Activated CD4-positive, alpha-beta T cell treated with anti-CD3 and anti-CD28 coated beads for 24 hours (primary cell): ENCODE measurements at places on chromosomes 6 and 20.

GRCh38 chr6:105069821-105070445 is 109.9 kb downstream of the POPDC3 start:
- no peak for DNase-seq

DNA sequence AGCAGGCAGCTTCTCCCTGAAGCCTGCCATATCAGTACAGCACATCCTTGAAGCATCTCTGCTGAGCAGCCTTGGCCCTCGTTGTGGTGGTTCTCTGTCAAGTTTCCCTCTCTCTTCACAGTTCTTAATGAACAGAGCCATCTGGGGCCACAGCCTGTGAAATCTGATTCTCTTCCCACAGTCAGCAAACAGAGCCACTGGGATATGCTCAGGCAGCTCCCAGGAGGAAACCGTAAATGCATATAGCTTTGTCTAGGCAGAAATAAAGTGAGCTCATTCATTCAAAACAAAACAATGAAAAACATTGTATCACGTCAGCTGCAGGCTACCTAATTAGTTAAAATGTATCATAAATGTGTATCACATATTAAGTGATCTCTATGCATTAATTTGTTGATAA is 80.3 kb downstream of the TBC1D7 start:
- DNase-seq = no peak

DNA sequence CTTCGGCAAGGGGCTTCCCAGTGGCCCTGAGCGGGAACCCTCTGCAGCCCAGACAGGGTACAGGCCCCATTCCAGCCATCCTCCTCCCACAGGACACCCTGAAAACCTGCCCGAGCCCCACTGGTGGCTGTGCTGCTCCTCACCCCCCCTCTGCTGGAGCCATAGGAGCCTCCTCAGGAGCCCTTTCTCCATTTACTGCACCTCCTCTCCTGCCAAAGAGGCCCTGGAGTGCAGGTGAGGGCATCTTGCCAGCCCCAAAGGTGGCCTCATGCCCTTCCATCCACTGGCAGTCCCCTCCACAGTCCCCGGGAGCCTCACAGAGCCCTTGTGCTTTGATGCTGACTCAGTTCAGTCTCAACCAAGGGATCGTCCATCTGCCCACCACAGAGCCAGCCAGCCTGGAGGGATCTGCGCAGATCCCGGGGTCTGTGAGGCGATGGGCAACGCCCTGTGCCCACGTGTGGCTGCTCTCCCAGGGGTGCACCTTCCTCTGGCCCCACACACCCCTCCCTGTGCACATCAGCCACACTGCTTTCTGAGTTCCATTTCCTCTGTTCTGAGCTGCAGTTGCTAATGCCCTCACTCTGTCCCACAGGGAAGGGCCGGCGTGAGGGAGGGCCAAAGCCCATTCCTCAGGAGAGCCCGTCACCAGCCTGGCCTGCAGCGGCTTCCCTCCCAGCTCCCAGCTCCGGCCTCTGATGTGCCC is 228.5 kb downstream of the DLL1 start:
- no peak for DNase-seq

- no peak for DNase-seq
Observed at GRCh38 chr6:10278746-10279145, 136.1 kb downstream of the TFAP2A start.

DNA sequence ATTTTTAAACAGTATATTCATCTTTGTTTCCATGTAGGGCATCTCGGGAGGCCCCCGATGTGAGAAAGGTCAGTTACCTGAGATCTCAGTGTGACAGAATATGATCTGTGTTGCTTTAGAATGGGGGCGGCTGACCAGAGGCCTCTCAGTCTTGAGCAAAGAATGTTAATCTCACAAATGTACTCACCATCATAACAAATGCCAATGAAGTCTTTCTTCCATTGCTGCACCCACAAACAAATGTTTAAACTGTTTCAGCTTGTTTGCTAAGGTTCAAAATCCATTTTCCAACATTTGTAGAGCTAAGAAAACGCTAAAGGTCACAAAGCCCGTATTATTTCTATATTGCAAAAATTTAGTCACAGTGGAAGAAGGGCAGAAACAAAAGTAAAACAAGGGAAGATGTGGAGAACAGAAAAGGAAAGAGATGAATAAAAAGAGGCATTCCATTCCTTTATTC is 31.8 kb downstream of the ELOVL2 start:
- DNase-seq = no peak

DNA sequence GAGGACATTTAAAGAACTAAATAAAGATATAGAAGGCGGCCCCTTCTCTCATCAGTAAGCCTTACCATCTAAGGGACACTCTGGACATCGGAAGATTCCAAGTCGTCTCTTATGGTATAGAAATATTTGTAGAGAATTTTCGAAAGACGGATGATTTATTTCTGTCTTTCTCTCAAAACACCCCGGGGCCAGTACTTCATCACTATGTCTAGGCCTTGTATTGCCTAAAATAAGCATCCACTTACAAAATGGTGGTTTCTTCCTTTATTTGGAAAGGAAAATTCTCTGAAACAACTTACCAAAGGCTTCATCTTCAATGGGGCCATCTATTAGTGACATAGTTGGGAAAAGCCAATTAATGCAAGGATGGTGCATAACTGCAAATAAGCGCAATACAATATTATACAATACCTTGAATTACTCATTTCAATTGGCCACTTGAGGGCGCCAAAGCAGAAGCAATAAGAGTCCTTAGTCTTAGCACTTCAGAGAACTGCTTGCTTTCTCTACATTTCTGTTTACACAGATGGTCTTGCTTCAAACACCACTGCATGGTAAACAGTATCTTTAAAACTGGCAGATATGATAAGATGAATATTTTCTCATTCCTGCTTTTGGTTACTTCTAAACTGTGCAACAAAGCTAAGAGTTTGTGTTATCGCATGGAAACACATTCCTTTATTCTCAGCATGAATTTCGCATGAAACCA is 113.2 kb downstream of the VIP start:
- peak; percentile 41 for DNase-seq

GRCh38 chr20:62663145-62664018 is 21.1 kb downstream of the SLCO4A1 start:
- no peak for DNase-seq

- DNase-seq = no peak
Observed at GRCh38 chr6:12313306-12313991, 23.3 kb downstream of the EDN1 start.

DNA sequence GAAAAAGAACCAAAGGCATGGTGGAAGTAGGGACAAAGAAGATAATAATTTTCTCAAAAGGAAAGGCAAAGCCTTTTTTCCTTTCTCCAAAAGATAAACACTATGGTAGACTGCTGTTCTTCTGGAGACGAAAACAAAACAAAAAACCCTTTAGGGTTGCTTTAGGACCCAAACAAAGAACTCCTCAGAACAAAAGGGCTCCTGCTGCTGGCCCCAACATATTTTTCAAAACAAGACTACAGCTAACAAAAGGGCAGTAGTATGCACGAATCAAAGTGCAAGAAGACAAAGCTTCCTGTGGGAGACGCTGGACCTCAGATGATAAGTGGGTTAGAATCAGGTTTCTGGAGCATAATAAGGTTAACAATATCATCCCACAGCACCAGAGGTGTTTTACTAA is 15.8 kb downstream of the NCOA5 start:
- DNase-seq = no peak

- DNase-seq = no peak
Observed at GRCh38 chr20:48455651-48456365, 372.0 kb downstream of the PREX1 start.

- no peak for DNase-seq
Observed at GRCh38 chr6:154653385-154653784, 79.8 kb upstream of the SCAF8 start.

DNA sequence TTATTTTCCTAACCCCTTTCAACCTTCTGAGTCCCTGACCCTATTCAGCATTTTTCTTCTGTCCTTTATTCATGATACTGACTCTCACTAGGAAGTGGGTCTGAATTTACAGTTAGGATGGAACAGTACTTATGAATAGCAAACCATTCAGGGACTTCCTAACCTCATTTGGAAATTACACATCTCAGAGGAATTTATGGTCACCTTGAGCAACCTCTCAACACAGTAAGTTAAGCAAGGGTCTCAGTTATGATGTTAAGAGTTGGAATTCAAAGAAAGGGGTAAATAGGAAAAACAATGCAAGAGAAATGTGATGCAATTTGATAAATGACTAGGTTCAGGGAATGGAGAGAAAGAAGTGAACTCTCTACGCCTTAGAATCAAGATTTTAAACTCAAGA is 97.3 kb downstream of the GPR6 start:
- no peak for DNase-seq

- no peak for DNase-seq
Observed at GRCh38 chr6:56913285-56914074, 41.4 kb upstream of the BEND6 start.

- peak; percentile 40 for DNase-seq
Observed at GRCh38 chr20:64065974-64066343, 3.0 kb downstream of the TCEA2 start.

- no peak for DNase-seq
Observed at GRCh38 chr6:19880066-19880465, 42.9 kb downstream of the ID4 start.

GRCh38 chr20:58044931-58045555 is 183.4 kb downstream of the ANKRD60 start:
- no peak for DNase-seq
